ENCODE measurements at places on chromosomes 5 and 9.
A peak's percentile ranks its signal among the peaks of the same experiment; 100 is the strongest.

DNA sequence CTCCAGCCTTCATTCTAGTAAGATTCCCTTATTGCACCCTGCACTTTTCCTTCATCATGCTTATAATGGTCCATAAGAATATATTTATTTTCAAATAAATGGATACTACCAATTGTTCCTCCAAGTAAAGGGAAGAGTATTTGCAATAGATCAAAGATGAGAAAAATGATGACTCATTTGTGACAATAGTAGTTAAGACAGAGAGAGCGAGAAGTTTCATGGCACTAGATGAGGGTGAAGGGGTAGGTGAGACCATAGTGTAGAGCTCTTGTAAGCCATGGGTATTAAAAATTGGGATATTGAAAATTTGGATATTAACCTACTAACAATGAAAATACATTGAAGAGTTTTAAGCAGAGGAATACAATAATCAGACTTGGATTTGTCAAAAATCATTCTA lies 404.6 kb downstream of the EFNA5 start:
- DNase-seq = no peak

DNA sequence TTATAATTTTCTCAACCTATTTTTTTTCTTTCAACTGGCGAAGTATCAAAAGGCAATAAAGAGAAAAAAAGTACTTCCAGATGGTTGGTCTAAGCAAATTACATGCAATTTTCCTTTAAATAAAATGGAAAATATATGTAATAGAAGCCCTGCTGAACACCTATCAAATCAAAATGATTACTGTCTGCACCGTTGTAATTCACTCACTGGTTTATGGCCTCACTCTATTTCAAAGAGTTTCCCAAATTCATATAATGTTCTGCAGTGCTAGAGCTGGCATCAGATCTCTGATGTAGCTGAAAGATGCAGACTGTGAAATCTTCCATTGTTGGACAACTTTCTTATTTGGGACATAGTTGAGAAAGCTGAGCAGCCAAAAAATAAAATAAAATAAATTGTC lies 130.3 kb downstream of the SEMA5A start:
- no peak for DNase-seq

- no peak for DNase-seq
Observed at GRCh38 chr5:129356846-129357245, 103.3 kb upstream of the ADAMTS19 start.

GRCh38 chr9:79196606-79197005 lies 375.2 kb upstream of the TLE4 start:
- no peak for DNase-seq

DNA sequence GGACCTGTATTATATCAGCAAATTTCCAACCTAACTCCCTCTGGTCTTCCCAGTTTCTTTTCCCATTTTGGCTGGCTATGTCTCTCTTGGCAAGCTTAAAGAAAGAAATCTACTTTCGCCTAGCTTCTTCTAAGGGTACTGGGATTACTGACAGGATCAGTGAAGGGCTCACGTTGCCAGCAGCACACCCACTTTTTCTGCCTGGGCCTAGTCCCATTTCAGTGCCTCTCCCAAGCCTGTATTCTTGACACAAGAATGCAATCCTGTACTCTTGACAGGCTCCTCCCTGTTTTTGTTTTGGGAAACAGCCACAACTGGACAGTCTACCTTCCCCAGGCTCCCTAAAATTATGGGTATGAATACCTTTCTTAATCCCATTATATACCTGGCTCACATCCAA lies 170.5 kb downstream of the EPB41L4A start:
- DNase-seq = no peak

GRCh38 chr5:164302533-164303235 lies 797.3 kb downstream of the MAT2B start:
- no peak for DNase-seq

DNA sequence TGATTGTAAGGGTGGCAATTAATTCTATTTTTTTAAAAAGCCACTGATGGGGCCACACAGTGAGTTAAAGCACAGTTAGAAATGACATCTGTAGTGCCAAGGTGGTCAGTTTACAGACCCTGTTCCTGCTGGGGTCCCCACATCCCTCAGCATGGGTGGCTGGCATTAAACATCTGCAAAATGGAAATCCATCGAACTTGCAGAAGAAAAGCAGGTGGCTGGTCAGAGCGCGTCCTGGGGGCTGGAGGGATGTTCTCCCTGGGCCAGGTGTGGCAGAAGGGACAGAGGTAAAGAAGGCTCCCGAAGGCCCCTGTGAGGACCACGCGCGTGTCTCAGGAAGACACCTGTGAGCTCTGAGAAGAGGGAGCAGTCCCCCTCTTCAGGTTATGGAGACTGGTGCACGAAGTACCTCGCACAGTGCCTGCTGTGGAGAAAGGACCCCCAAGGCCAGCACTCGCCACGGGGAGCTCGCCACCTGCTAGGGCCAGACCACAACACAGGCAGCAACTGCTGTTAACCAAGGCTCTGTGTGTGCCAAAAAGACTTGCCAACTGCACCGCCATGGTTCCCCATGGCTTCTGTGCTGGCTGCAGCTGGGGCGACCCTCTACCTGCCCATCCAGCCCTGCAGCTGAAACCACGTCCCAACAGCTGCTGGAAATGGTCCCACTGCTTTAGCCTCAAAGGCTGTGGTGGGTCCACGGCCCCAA lies 65.2 kb downstream of the RASGEF1C start:
- DNase-seq = no peak

DNA sequence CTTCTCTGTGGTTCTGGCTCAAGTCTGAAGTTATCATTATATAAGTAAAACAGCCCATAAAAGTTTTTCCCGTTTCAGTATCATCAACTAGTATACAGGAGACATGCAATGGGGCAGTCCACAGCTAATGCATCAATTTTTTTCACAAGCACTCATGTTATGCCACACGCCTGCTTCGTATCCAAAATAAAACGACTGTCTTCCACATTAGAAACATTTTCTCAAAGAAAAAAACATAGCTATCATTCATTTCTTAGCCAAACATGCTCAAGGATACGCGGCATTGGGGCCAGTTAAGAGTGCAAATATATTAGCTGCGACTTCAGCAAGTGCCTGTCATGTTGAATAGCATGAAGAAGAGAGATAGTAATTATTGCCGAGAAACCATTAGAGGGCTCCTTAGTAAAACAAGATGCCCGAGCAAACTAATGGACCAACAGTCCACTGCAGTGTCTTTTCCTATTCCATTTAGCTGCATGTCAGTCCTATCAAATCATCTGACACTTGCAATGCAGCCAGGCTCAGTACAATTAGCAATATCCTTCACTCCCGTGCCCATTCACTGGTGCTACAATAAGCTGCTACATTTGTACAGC lies 68.5 kb downstream of the BNC2 start:
- DNase-seq = no peak

DNA sequence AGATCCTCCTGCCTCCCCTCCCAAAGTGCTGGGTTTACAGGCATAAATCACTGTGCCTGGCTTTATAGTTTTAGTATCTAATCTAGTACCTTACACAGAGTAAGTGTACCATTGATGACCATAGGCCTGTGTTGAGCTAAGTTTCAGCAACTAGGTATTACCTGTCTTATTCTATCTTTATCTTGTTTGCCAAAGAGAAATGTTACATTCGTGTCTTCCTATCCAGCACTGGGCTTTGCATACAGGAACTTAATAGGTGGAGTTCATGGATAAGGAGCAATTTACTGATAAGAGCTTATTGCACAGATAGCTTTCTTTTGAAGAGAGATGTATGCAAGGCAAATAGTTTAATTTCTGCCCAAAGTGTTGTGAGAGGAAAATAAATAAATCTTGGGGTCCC lies 30.5 kb downstream of the TXNDC8 start:
- DNase-seq = no peak

DNA sequence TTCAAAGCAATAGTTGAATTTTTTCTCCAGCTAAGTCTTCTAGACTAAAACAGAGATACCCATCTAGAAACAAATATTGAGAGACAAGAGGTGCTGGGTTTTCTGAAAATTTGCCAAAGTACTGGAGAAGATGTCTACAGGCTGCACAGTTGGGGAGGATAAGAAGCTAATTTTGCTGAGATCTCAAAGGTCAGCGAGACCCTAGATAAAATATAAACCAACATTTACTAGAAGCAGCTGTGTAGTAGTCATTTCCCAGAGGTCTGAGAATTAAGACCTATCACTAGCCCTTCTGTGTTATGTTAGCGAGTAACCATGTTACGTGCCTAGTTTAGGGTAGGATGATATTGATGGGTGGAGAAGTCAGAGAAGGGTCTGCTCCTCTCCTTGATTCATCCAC lies 208.5 kb upstream of the TNC start:
- DNase-seq = no peak

DNA sequence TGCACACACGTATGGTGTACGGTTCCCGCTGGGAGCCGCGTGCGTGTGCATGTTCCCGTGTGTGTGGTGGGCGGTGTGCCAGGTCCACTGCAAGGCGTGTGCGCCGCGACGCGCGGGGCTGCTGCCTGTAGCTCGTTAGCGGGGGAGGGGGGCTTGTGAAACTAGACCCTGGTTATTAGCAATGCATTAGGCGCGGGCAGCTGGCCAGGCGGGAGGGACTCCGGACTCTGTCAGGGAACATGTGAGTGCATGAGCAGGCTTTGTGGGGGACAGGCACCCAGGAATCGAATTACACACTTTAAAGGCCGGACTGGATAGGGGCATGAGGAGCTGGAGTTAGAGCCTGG lies 32.2 kb upstream of the ENHO start:
- no peak for DNase-seq

GRCh38 chr9:134666831-134667230 lies 25.2 kb downstream of the COL5A1 start:
- no peak for DNase-seq

- peak; percentile 96 for DNase-seq
Observed at GRCh38 chr9:2570615-2571479, 50.7 kb upstream of the VLDLR start.

- no peak for DNase-seq
Observed at GRCh38 chr9:108441251-108441650, 414.5 kb downstream of the ACTL7B start.

GRCh38 chr5:56069652-56070226 lies 75.0 kb upstream of the IL6ST start:
- DNase-seq = peak; percentile 48

DNA sequence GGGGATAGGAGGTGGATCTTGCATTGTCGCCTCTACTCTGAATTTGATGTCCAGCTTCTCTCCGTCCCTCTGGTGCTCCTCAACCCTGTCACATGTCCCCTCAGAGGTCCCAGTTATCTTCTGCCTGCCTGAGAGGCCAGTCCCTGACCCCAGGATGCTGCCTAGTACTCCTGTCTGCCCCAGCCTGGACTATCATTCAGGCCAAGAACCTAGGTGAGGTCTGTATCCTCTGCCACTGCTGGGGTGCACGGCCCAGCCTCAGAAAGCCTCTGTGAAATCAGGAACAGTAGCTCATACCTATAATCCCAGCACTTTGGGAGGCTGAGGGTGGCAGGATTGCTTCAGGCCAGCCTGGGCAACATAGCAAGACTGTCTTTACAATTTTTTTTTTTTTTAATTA lies 8.6 kb downstream of the SPINK4 start:
- no peak for DNase-seq
